T-cell (primary cell): ENCODE measurements at places on chromosomes 5 and 9.

DNA sequence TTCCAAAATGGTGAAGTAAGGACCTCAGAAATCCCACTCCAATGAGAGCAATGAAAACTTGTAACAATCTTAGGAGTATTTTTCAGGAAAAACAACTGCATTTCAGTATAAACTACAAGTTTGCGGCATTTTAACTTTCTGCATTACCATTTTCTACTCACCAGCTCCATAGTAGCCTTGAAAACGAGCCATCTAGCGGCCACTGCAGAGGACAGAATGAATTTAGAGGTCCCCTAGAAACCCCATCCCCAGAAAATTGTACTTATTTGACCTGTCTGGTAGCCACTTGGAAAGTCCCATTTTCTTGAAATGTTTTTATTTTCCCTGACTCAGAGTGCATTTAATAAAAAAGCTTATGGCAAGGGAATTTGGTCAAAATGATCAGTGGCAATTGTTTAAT, 205.4 kb upstream of the ITGA1 start:
- no peak for DNase-seq

- no peak for DNase-seq
These were observed 318.6 kb downstream of the ARHGEF28 start for GRCh38 chr5:73944581-73944980.

DNA sequence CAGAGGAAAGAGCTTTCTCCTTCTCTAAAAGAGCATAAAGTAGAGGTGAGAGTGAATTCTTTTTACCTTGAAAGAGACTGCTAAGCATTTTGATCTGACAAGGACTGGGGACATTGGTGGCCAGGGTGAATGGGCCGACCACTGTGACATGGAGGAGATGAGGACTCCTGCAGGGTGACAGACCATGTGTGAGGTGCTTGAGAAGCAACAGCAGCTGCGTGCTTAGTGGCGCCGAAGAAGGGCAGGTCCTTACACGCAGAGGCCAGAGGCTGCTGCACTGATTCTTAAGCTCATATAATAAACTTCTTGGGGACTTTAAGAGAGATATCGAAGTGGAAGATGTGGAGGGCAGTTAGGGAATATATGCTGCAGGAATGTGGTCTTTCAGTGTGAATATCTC, 8.7 kb upstream of the JAKMIP2 start:
- DNase-seq = no peak

- DNase-seq = peak; percentile 96
These were observed at the start of gene SETX for GRCh38 chr9:132354637-132355355. Gene SETX, minus strand, starts transcription at chr9:132354986. Its CDS starts 5,558 bp downstream, at chr9:132349428.

DNA sequence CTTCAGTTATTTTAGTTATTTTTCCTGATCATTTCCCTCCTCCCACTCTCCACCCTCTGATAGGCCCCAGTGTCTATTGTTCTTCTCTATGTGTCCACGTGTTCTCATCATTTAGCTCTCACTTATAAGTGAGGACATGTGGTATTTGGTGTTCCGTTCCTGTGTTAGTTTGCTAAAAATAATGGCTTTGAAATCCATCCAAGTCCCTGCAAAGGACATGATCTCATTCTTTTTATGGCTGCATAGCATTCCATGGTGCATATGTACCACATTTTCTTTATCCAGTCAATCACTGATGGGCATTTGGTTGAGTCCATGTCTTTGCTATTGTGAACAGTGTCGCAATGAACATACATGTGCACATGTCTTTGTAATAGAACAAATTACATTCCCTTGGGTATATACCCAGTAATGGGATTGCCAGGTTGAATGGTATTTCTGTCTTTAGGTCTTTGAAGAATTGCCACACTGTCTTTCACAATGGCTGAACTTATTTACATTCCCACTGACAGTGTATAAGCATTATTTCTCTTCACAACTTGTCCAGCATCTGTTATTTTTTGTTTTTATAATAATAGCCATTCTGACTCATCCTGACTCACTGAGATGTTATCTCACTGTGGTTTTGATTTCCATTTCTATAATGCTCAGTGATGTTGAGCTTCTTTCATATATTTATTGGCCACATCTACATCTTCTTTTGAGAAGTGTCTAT, 17.2 kb upstream of the DIRAS2 start:
- no peak for DNase-seq

GRCh38 chr9:13450723-13451122, 171.2 kb upstream of the MPDZ start:
- DNase-seq = no peak

DNA sequence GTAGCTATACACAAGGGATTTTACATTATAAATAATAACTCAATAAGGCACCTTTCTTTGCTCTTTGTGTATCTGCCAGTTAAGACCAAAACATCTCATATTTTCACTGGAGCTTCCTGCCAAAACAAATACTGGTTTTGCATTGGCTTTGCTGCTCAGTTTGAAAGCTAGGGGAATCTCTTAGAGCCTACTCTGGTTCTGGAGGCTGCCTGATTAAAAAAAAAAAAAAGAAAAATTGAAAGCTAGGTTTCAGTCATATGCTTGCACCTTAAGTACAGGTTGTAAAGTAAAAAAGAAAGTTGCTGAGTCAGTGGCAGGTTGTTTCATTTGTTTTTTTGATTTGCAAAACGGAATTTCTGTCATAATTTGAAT, 2.3 kb downstream of the DENND4C start:
- no peak for DNase-seq

- DNase-seq = no peak
These were observed 182.1 kb upstream of the ACTBL2 start for GRCh38 chr5:57664700-57665099.

DNA sequence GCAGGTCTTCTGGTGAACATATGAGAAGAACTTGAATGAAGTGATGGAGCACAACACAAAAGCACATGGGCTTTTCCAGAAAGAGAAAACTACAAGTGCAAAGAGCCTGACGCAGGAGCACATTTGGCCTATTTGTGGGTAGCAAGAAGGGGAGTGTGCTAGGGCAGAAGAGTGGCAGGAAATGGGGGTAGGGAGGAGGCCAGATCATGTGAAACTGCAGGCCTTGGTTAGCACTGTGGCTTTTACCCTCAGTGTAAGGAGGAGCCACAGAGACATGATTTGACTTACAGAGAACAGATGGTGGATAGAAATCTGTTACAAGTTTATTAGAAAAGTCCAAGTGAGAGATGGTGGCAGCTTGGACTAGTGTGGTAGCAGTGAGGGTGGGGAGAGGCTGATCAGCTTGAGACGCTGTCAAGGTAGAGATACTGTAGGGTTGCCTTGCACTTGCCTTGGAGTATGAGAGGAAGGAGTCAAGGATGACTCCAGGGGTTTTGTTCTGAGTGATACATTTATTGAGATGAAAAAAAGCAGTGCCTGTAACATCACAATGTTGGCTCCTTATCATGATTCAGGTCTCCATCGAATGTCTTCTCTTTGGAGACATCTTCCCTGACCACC, 126.7 kb downstream of the PPP2R2B start:
- peak; percentile 50 for DNase-seq

- no peak for DNase-seq
These were observed 50.8 kb downstream of the WWC1 start for GRCh38 chr5:168342151-168342825.

GRCh38 chr9:75893106-75893505, 2.6 kb downstream of the PCSK5 start:
- DNase-seq = no peak

DNA sequence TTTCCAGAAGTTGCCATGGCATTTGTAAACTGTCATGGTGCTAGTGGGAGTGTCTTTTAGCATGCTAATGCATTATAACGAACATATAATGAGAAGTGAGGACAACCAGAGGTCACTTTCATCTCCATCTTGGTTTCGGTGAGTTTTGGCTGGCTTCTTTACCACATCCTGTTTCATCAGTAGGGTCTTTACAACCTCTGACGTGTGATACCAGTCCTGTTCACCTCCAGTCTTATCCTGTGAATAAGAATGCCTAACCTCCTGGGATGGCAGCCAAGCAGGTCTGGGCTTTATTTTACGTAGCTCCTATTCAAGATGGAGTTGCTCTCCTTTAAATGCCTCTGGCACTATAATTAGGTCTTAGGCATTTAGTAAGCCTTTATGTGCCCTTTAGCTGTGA, 20.4 kb upstream of the RFK start:
- DNase-seq = no peak

DNA sequence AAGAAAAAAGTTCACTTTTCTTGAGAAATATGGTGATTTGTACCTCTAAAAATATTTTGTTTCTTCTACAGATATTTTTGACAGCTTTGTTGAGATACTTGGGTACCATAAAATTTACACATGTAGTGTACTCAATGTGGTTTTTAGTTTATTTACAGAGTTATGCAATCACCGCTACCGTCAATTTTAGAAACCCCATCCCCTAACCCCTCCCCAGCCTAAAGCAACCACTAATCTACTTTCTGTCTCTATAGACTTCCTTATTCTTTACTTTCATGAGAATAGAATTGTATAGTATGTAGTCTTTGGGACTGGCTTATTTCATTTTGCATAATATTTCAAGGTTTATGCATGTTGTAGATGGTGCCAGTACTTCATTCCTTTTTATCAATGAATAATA, 45.0 kb upstream of the TDRD7 start:
- no peak for DNase-seq

DNA sequence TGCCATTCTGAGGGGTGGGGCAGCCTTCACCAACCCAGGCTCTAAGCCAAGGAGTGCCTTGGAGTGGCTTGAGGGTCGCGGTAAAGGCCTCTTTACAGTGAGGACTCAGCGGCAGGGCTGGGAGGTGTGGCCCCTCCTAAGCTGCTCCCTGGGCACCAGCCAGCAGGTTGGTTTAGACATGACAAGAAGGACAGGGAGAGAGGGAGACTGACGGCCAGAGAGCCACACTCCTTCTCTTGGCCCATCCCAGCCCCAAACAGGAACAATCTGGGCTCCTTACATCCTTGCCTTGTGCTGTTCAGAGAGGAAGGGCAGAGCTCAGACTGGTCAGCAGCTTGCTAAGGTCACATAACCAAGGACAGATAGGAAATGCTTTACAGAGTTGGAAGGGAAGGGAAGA, 94.5 kb downstream of the LMX1B start:
- DNase-seq = no peak

GRCh38 chr5:141664733-141665461, 13.7 kb upstream of the FCHSD1 start:
- DNase-seq = peak; percentile 55

DNA sequence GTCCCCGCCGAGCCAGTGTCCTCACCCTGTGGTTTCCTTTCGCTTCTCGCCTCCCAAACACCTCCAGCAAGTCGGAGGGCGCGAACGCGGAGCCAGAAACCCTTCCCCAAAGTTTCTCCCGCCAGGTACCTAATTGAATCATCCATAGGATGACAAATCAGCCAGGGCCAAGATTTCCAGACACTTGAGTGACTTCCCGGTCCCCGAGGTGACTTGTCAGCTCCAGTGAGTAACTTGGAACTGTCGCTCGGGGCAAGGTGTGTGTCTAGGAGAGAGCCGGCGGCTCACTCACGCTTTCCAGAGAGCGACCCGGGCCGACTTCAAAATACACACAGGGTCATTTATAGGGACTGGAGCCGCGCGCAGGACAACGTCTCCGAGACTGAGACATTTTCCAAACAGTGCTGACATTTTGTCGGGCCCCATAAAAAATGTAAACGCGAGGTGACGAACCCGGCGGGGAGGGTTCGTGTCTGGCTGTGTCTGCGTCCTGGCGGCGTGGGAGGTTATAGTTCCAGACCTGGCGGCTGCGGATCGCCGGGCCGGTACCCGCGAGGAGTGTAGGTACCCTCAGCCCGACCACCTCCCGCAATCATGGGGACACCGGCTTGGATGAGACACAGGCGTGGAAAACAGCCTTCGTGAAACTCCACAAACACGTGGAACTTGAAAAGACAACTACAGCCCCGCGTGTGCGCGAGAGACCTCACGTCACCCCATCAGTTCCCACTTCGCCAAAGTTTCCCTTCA, 1.4 kb downstream of the GLIS3 start:
- no peak for DNase-seq

DNA sequence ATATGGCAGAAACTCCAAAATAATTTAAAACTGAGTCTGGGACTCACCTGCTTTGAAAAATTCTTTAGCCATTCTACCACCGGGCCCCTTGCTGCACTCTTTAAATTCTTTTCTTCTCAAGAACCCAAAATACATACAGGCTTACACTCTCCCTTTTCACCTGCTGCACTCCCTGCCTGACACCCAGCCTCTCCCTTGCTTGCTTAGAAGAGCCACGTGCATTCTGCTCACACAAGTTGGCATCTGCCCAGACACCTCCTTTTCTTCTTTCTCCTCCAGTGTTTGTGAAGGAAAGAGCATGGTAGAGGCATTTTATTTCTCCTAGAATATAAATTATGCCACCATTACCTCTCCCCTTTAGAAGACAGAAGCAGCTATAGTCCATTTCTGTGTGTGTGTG, 39.0 kb upstream of the AOPEP start:
- no peak for DNase-seq

DNA sequence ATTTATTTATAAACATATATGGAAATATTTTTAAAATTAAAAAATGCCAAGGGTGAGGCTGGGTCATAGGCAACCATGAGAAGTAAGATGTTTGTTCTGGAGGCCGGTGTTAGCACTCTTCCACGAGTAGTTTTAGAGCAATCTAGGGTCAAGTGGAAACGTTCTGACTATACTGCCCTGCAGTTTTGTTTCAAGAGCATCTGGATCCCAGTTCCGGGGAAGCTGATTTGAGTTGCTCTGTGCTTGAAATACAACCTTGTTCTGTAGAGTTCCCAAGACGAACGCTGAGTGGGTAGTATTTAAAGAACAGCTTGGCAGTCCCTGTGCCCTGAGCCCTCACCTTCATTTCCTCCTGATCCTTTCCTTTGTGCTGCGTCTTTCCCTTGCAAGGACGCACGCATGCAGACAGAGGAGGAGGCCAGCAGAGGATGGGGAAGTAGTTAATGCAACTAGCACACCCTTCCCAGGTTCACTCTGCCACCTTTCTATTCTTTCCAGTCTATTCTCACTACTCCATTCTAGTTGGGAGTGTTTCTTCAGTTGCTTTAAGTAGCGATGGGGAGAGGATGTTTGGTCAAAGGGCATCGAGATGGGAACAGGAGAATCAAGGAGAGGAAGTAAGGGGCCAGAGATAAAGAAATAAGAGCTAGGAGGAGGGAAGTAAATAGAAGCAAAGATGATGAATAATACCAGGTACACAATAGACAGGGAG, 68.3 kb upstream of the ZSWIM6 start:
- no peak for DNase-seq

GRCh38 chr5:7047511-7048261, 334.5 kb downstream of the TENT4A start:
- DNase-seq = no peak

DNA sequence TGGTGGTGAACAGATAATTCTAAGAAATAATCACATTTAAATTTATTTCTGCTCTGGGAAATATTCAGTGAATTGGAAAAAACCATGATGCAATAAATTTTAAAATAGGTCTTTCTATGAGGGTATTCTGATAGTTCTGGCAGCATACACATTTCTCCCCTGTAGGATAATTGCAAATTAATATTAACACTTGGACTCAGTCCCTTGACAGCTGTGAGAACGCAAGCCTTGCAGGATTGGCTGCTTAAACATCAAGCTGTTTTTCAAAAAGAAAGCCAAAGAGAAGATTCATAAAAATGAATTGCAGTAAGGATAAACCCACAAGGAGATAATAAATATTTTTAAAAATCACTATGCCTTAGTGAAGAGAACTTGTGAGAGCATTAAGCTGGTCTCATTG, 180.0 kb downstream of the MTRR start:
- DNase-seq = no peak

- no peak for DNase-seq
These were observed 46.0 kb downstream of the SHB start for GRCh38 chr9:38022995-38023394.

GRCh38 chr5:108093186-108093585, 288.7 kb downstream of the FBXL17 start:
- no peak for DNase-seq
